ENCODE measurements at places on chromosomes 4 and X. TPM values are rescaled to one million over a fixed set of nuclear protein-coding genes. Genes with fewer than 3 reads are reported as not detected.

The CDS1 gene
- total RNA-seq = 0.81 TPM

The MAGEA1 gene
- not detected for total RNA-seq

- ATAC-seq = no peak
These were observed 821.0 kb downstream of the C4orf33 start for GRCh38 chr4:129916991-129917390.

GRCh38 chr4:85783483-85783882, 308.5 kb downstream of the ARHGAP24 start:
- ATAC-seq = no peak

- peak; percentile 85 for ATAC-seq
These were observed 161.7 kb downstream of the DCHS2 start for GRCh38 chr4:154329939-154330338.

The MPP1 gene
- 31.0 TPM for total RNA-seq

DNA sequence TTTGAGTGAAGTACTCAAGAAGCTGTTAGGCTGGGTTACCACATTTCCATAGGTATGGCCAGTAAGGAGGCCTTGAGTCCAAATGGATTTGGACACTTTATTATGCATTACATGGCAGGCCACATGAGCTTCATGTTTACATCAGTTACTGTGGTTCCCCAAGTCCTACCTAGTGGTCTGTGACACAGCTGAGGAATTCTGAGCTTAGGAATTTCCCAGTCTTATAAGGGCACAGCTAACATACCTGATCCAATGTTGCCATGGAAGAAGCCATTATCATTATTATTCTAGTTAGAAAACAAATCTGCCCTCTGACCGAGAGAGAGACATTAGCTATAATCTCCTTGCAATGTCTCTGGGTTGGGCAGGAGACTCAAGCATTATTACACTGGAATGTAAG, 174.4 kb upstream of the NUDT10 start:
- ATAC-seq = no peak

The MAML3 gene
- total RNA-seq = 10.6 TPM

GRCh38 chrX:33138677-33139249, 72.6 kb downstream of the DMD start:
- no peak for ATAC-seq

- ATAC-seq = no peak
These were observed 196.1 kb upstream of the PACRGL start for GRCh38 chr4:20504146-20504545.

DNA sequence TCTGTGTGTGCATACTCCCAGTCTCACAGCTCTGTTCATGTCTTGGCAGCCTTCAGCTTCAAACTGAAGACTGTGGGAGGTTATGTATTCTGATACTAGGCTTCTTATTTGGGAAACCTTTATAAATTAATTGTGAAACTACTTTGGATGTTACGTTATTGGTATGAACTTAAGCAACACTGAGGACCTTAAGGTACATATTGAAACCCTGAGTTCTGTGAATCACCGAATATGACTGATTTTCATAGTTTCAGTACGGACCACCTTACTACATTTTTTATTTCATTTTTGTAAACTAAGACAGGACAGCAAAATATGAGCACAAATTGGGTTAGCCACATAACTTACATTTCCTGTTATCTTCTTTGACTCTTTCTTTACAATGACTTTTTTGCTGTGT, 498.4 kb downstream of the PDGFC start:
- ATAC-seq = no peak

DNA sequence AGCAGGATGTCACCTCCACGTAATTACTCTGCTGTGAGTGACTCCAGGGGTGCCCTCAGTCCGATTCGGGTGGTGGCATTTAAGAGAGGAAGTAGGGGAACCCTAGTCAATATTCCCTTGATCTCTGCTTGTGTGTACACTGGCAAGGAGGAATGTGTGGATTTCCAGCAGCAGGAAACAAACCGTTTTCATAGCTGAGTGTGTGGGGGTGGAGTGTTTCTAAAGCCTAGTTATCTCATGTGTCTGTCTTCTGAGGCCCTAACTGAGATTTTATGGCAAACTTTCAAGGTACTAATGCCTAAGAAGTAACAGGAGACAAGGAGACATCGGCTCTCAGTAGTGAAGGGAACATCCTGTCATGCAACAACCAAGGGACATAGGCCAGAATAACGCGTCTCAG, 6.6 kb upstream of the CLDN24 start:
- no peak for ATAC-seq

DNA sequence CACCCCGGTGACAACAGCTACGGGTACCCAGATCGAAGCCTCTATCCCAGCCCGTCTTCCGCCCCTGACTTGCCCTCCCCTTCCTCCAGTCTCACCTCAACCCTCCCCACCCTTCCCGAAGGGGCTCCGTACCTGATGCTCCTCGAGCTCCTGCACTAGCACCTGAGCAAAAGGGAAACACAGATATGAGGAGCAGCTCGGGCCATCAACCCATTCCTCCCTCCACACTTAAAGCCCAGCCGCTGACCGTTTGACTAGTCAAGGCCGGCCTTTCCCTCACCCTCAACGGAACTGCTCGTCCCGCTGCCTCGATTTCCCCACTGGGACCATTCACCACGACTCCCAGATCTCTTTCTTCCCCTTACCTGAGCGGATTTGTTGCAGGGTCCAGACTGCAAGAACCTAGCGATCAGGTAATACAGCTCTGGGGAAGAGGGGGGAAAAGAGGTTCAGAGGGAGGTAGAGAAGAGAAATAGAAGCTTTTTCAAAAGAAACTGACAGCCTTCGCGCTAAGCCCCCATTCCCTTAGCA, 731 bp downstream of the BRWD3 start:
- ATAC-seq = no peak

DNA sequence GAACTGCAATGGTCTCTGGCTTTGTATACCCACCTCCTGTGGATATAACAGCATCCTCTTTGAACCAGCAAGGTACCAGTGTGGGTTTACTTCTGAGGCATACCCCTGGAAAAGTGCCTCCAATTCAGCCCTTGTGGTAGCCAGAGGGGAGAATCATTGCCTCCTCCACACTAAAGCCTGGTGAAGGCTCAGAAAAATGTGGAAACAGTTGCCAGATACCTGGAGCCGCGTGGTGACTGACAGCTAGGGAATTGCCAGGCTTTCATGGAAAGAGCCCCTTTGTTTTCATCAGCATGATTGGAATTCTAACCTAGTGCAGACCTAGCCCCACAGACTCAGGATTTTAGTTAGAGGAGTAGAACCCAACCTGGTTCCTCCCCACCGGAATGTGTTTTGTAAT, 168.6 kb upstream of the KLF3 start:
- ATAC-seq = no peak

The UGT2B10 gene
- total RNA-seq = not detected

The GAGE1 gene
- not detected for total RNA-seq

DNA sequence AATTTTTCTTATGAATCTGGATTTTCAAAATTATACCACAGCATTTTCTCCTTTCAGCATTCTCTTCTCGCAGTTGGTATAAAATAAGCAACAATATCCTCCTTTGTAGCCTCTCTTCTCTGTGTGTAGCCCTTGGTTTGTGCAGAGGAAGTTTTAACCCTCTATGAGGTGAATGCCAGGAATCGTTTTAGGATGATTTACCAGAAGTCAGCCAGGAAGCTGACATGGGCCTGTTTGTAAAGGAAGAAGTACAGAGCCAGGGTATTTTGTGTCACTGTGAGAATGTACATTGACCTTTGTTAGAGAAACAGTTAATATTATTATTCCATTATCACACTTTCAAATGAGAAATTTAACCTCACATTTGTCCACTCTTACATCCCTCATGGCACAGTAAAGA, 88.9 kb upstream of the RPL34 start:
- no peak for ATAC-seq

DNA sequence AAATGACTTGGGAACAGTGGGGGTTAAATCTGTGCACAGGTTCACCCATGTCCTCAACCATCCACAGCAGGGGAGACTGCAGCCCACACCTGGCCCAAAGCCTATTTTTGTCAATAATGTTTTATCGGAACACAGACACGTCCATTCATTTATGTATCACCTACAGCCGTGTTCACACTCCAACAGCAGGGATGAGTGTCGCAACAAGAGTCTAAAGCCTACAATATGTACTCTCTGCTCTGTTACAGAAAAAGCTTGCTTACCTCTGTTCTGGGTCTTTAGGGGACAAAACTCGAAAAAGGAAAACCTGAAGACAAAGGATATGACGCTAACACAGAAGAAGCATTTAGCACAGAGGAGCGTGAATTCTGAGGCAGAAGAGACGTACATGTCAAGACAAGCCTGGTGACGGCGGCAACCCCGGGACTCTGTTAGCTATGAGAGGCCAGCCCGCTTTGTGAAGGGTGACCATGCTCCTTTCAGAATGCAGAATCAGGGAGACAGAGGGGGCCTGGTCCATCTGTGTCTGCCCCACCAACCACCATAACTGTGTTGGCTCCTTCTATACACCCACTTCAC, 45.5 kb downstream of the AFAP1 start:
- peak; percentile 10 for ATAC-seq

The TMEM150C gene
- 5.2 TPM for total RNA-seq

DNA sequence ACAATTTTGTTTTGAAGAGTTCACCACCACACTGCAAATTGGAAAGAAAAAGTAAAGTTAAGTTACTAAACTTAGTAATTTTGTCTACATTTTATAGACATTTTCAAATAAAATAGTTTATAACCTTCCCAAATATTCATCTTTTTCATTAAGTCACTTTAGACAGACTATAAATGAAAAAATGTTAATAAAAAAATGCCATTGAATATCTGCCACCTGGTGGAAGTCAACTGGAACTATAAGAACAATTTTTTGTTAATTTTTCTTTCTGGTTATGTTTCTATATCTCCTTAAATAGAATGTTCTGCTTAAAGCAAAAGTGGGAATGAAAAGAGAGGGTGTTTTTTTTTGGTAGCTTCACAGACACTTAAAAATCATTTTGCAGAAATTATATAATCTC, 534.4 kb upstream of the PCDH10 start:
- ATAC-seq = no peak

The FAT1 gene
- 112 TPM for total RNA-seq

DNA sequence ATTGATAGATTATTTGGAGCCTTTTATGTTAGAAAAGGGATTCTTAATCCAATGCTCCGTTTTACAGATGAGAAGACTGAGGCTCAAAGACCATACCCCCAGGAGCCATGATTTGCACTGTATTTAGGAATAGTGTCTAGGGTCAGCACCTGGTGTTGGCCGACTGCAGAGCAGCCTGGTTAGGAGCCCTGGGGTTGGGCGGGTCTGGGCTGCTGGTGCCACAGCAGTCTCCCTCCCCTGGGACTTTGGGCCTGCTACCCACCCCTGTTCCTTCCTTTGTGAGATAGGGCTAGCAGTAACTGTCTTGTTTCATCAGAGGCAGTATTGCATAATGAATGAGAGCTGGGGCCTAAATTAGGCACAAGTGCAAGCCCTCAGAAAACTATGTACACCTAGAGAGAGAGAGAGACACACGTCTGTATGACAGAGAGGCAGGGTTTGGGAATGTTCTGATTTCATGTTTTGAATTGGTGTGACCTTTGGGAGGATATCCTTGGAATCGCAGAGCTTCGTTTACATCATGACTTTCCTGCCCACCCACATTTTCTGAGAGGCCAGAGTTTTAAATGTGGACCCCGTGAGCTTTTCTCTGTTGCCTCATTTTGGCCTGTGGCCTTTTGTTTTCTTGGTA, 111.7 kb downstream of the PTTG2 start:
- peak; percentile 77 for ATAC-seq

GRCh38 chr4:164935363-164935762, 42.1 kb downstream of the TRIM61 start:
- no peak for ATAC-seq

DNA sequence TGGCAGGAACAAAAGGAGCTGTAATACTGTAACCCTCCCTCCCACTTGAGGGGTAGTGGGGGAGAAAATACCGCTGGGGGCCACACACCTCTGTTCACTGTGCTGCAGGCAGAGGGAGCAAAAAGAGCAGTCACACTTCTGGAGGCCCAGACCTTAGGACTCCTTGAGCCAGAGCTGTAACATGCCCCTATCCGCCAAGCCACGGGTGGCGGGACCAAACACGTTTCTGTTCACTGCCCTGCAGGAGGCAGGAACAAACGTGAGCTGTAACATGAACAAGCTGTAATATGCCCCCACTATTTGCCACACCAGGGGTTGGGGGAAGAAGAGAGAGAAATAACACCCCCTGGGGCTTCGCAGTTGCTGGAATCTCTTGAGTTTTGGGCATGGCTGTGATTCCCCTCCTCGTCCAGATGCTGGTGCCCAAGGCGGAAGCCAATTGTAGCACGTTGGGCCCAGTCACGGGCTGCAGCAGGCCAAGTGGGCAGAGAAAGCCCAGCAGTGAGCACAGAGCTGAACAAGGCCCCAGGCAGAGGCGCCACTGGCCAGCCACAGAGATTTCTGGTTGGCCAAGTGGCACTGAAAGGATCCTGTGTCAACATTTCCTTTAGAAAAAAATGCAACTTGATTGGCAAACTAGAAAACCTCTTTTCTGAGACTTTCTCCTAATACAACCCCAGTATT, 509.7 kb downstream of the INPP4B start:
- ATAC-seq = no peak

DNA sequence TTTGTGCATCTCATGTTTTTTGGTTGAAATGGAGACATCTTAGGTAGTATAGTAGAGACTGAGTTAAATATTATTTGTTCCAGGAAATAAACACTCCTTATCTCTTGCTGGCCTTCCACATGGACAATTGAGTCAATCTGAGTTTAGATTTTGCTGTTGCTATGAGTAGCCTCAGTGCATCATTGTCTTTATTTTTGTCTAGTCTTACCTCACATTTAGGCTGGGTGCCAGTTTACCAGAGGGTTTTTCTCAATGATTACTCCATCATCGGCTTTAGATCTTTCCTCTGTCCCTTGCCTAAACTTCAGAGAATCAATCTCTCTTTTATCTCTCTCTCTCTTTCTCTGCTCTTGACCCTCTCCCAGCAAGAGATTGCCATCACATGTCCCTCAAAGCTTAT, 73.6 kb downstream of the GABRB1 start:
- ATAC-seq = no peak

- ATAC-seq = no peak
These were observed 170.6 kb upstream of the PACRGL start for GRCh38 chr4:20529691-20530090.

The NHSL2 gene
- total RNA-seq = 11.8 TPM

DNA sequence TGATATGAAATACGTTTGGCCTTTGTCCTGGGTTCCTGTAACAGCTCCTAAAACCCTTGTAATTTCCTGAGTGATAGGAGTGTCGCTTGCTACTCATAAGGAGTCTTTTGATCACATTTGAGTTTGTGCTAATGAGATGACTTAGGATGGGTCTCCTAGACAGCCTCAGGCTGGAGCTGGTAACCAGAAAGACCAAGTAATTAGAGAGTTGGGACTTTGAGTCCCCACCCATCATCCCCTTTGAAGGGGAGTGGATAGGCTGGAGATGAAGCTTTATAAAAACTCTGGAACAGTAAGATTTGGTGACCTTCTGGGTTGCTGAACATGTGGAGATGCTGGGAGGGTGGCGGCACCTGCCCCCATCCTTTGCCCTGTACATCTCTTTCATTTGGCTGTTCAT, 2.9 kb downstream of the SEC24B start:
- no peak for ATAC-seq

DNA sequence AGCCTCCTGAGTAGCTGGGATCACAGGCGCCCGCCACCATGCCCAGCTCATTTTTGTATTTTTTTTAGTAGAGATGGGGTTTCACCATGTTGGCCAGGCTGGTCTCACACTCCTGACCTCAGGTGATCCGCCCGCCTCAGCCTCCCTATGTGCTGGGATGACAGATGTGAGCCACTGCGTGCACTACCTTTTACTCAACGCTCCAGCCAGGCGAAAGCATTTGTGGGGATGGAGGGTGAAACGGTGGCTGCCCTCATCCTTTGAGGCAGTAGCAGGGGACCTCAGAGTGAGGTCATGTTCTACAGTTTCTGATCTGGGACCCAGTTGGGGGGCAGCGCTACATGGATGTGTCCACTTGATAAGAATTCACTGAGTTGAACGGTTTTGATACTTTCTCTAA, 65.8 kb upstream of the GPR78 start:
- ATAC-seq = no peak

The ALB gene
- 0.47 TPM for total RNA-seq

Measured in gastroesophageal sphincter (tissue), 4 donors.